ENCODE measurements at places on chromosomes 3 and 15. TPM values are rescaled to one million over a fixed set of nuclear protein-coding genes. Genes with fewer than 3 reads are reported as not detected.

Gene ACAN
- total RNA-seq, result 2.2 TPM

Gene CAND2
- 2.6 TPM for total RNA-seq

Gene SYNPR
- total RNA-seq, result not detected

Gene LMAN1L
- not detected for total RNA-seq

Gene ANKRD63
- total RNA-seq, result not detected

Gene ZNF619
- 3.6 TPM for total RNA-seq

Gene EBLN2
- total RNA-seq, result 0.78 TPM

Gene LIPH
- total RNA-seq, result 2.0 TPM

Gene ACKR4
- 0.64 TPM for total RNA-seq

Gene CLRN1
- total RNA-seq, result not detected

Gene MORC1
- not detected for total RNA-seq

Gene TMCO5A
- total RNA-seq, result not detected

Gene GUCA1C
- not detected for total RNA-seq

Gene OXTR
- 4.8 TPM for total RNA-seq

Gene APOD
- total RNA-seq, result 8.6 TPM

Gene LEKR1
- 0.34 TPM for total RNA-seq

Gene NDN
- total RNA-seq, result 63.3 TPM

Gene VIPR1
- total RNA-seq, result 1.4 TPM

Gene MFSD1
- total RNA-seq, result 54.3 TPM

Gene HESX1
- 1.0 TPM for total RNA-seq

Gene DAZL
- total RNA-seq, result not detected

Gene NSMCE3
- 12.7 TPM for total RNA-seq

Gene SLC28A1
- total RNA-seq, result not detected

Gene GBE1
- 50.4 TPM for total RNA-seq

Gene KCNMB3
- 2.1 TPM for total RNA-seq

Gene CADPS
- not detected for total RNA-seq

Gene PLIN1
- not detected for total RNA-seq

Gene PLA2G4D
- total RNA-seq, result not detected

Gene PLA2G4B
- total RNA-seq, result 0.48 TPM

Gene SSUH2
- total RNA-seq, result not detected

Gene PRR20G
- total RNA-seq, result not detected

Gene MUC13
- total RNA-seq, result not detected

Gene GPR149
- not detected for total RNA-seq

Gene OCA2
- not detected for total RNA-seq

Gene SNX22
- not detected for total RNA-seq

Gene THAP10
- total RNA-seq, result 3.0 TPM

Gene HHATL
- not detected for total RNA-seq

Gene TNNC1
- total RNA-seq, result not detected

Gene EPHA3
- total RNA-seq, result 0.34 TPM
